H9 (cell line): ENCODE measurements at places on chromosomes 11 and 22. TPM values are rescaled to one million over a fixed set of nuclear protein-coding genes. Genes with fewer than 3 reads are reported as not detected.

- DNase-seq, result no peak
Measured at GRCh38 chr11:88188932-88189253, 13.7 kb upstream of the RAB38 start.

DNA sequence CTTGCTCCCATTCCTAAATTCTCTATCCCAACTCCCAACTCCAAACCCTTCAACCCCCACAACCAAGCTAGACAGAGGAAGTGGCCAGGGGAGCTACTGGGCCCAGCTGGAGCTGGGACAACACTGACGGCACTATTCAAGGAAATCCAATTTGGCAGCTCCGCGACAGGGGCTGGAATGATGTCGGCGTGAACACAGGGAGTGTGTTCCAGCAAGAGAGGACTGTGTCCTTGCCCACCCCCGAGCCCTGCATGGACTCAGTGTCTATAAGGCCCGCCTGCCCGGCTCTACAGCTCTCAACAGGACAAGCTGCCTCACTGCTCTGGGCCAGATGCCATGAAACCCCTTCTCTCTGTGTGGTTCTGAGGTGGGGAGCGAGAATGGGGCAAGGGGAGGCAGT is 11.3 kb downstream of the PCSK7 start:
- no peak for DNase-seq

ZBTB16 gene
- total RNA-seq, result not detected in 2 replicates

LGALS12 gene
- 1.9 and 2.0 TPM in 2 replicates for total RNA-seq

DNA sequence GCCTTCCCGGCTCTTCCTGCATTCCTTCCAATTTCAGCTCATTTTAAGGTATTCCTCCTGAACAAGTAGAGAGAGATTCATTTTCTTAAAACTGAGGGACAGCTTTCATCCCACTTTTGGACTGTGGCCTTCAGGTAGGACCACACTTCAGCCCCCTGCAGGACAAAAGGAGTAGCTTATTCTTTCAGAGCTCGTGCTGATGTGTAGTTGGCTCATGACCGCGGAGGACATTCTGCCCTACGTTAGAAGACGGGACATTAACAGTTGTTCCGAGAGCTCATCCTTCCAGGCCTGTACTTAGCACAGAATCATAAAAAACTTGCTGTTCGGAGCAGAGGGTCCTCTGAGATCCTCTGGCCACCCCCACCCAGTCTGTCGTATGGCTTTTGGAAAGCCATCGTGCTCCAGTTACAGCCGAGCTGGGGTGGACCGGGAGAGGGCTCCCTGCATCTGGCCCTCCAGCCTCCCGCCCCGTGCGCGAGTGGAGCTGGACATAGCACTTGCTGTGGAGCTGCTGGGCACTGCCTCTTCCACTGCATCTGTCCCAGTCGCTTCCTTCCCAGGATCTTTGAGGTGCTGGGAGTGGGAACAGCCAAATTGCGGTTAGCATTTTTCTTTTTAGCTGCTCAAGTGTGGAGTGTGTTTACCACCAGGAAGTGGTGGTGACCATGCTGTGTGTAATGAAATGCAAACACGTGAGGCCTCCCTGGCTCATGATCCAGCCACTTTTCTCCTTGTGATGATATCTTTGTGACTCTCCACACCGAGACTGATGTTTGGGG is 250.3 kb downstream of the TBC1D22A start:
- no peak for DNase-seq

- no peak for DNase-seq
Measured at GRCh38 chr22:39773976-39774539, 119.5 kb downstream of the ENTHD1 start.
